Suppressor macrophage treated with lipopolysaccharide for 1 hour (primary cell): ENCODE measurements at places on chromosomes 3 and 15.
A peak's percentile ranks its signal among the peaks of the same experiment; 100 is the strongest.

DNA sequence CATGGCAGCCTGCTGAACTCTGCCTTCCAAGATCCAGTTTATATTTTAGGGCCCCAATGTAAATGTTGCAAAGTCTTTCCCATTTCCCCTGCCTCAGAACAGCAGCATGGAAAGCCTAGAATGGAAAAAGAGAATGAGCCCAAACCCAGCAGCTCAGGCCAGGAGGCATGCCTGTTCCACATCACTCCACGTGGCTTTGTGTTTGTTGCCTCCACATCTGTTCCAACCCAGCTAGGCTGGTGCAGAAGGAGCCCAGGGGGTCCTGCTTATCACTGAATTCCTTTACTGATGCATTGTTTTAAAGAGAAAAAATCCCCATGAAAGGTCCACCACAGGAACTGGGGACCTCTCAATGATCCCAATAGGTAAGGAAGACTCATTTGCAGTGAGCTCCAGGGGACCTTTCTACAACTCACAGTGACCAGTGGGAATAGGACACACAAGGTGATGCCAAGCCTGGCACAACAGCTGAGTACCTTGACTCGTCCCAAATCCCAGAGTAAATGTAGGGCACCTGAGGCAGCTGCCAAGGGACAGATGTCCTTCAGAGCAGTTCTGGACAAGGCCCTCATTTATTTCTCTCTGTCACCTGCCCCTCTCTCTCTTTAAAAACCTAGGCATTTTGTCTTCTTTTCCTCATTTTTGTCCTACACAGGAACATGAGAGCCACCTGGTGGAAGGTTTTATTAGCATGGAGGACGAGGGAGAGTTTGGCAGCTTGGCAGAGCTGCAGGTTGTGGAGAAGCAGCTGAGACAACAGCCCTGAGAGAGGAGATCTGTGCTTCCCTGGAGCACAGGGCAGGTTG, 41.7 kb upstream of the ADAMTS17 start:
- DNase-seq = peak; percentile 51

DNA sequence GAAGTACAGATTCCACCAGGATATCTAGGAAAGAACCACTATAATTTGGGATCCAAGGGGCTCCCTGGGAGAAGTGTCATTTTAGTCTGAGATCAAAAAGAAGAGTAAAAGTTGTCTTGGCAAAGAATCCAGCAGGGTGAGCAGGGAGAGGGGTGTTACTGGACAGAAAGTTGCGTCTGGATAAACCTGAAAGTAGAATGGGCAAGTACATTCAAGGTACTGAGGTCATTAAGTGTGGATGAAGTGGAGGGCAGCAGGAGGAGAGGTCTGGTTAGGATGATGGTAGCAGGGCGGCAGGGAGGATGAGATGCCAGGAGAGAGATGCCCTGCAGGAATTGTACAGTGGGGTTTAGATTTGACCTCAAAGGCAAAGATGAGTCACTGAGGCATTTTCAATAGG, 253.3 kb downstream of the KLF13 start:
- DNase-seq = no peak

DNA sequence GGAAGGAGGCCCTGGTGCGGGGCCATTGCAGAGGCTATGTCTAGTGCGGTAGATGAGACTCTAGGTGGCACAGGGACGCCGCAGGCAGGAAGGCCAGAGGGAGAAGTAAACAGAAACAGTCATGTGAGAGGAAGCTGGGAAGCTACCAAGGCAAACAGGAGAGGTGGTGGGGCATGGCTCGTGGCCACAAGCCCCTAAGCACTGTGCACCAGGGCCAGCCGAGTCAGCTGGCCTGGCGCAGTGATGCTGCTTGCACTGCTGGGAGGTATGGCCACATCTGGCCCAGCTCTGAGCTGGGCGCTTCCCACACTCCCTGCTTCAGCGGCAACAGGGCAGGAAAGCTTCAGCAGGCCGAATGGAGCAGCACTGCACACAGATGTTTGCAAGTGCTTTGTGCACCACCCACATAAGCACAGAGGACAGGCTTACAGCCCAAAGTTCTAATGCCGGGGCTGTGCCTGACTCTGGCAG, 76.6 kb downstream of the SRGAP3 start:
- DNase-seq = no peak

GRCh38 chr3:159448902-159449301, 539.7 kb upstream of the IL12A start:
- no peak for DNase-seq

DNA sequence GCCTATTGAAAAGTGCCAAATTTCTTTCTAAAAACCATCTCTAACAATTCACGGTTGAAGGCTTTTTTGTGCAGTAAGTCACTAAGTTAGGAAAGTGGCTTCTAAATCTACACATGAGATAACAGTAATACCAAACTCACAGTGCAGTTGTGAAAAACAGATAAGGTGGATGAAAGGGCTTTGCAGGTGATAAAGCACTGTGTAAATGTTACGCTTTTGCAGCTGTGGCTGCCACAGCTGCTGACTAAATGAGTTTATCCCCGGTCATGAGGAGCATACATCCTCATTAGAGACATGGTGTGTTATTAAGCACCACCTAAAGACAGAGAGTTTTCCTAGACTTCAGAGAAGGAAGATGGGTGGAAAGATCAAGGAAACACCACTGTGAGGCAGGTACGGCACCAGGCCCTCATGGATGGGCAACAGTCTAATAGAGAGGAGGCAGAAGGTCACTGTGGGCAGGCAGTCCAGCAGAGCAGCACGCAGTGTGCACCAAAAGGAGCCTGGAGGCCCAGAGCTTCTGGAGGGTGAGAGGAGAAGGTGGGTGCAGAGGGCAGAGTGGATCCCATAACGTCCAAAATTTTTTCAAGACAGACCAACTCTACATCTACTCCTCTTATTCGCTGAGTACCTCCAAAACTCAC, 68.5 kb downstream of the FMN1 start:
- DNase-seq = no peak

- no peak for DNase-seq
Observed at GRCh38 chr3:122947738-122948137, 79.8 kb downstream of the SEMA5B start.

DNA sequence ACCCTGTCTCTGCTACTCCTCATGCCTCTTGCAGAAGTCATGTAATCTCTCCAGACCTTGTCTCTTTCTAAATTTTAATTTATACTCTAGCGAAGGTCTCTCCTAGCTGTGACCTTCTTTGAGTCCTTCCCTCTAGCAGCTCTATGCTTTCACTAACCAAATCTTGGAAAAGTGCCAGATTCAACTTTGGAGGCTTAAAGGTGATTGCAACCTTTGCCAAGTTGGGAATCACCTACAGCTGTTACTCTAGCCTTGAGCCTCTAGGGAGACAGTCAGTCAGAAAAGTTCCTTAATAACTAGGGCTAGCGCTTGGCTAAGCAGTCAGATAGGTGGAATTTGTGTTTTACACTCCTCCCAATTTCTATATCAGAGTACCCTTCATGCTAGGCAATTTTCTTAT, 46.1 kb upstream of the ABI3BP start:
- no peak for DNase-seq
